ENCODE measurements at places on chromosomes 7 and 10.

GRCh38 chr10:43204042-43204942, 62.6 kb downstream of the RASGEF1A start:
- no peak for DNase-seq

- no peak for DNase-seq
Measured at GRCh38 chr7:515628-516027, 4.0 kb downstream of the PDGFA start.

DNA sequence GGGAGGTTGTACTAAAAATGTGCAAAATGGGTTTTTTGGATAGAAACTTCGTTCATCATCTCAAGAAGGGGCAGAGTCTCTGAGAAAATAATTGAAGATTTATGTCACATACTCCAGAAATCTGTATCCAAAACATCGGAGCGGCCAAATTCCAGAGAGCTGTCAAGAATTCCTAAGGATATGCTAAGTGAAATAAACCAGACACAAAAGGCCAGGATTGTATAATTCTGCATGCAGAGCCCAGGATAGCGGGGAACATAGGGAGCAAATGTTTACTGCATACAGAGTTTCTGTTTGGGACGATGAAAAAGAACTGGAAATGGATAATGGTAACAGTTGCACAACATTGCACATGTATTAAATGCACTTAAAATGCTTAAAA, 224.2 kb upstream of the AUTS2 start:
- DNase-seq = no peak

GRCh38 chr10:49235392-49235791, 47.2 kb upstream of the TMEM273 start:
- DNase-seq = no peak

GRCh38 chr7:146575903-146576302, 459.3 kb downstream of the CNTNAP2 start:
- no peak for DNase-seq

DNA sequence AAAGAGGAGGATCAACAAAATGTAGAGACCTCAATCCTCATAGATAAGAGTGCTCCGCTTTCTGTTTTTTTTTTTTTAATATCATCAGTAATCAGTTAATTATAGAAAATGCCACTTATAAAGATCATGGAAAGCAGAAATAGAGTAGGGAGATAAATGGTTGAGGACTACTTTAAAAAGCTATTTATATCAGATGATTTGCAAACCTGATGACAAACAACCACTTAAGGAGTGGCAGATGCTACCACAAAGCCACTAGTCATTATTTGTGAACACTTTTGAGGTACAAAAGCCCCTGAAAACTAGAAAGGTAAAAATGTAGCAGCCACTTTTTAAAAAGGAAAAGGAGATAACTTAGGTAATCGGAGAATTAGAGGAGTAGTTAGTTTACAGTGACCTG, 99.0 kb upstream of the CYP26C1 start:
- DNase-seq = no peak

GRCh38 chr10:72785409-72785808, 93.5 kb downstream of the MCU start:
- no peak for DNase-seq

DNA sequence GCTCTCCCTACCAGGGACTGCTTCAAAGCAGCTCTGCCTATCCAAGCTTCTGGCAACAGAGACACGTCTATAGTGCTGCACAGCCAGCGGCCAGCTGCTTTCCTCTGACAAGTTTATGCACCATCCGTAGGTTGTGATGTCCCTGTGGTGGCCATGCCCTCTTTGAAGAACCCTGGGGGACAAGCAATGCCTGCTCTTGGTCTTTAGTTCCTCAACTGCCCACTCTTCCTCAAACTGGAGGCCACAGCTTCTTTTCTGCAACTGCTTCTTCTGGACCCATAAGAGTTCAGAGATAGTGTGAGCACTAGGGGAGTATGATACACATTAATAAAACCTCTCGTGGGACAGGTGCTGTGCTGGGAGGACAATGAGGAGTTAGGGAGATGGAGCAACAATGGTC, 164.9 kb downstream of the ELMO1 start:
- no peak for DNase-seq

- DNase-seq = no peak
Measured at GRCh38 chr10:71188201-71188600, 24.2 kb upstream of the UNC5B start.

- no peak for DNase-seq
Measured at GRCh38 chr7:99324559-99324958, 1.1 kb upstream of the ARPC1A start.

DNA sequence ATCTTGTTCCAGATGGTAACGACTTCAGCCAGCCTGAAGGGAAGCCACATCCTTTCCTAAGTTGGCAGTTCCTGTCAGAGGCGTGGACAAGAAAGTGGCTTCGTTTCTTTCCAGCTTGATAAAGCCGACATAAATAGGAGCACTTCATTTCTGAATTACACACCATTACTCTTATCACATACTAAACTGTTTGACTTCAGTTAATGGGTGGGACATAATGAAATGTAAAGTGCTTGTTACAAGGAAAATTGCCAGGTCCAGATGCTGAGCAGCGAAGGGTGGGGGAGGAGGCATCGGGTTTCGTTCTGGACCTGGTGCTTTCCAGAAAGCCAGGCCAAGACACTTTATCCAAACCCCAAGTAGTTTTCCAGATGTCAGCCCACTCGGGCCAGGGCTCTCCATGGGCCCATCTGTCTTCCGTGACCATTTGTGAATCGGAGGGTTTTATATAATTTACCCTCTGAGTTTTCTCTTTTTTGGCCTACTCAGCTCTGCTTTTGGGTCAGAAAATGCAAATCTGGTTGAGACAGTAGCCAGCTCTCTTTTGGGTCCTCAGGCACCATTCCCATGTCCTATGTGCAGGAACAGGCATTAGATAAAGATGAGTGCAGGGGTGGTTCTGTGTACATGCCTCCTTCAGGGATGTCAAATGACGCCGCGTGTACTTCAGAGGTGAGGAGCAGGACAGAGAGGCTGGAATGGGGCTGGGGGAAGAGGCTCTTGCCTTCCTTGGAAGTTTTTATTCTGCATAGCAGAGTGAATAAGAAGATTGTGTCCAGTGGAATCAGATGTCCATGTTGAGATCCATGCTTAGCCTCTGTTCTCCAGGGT, 90.2 kb downstream of the TACC2 start:
- no peak for DNase-seq

GRCh38 chr10:74525885-74526284, 300.5 kb upstream of the KAT6B start:
- no peak for DNase-seq

GRCh38 chr10:28996947-28997551, 291.8 kb upstream of the LYZL1 start:
- no peak for DNase-seq

DNA sequence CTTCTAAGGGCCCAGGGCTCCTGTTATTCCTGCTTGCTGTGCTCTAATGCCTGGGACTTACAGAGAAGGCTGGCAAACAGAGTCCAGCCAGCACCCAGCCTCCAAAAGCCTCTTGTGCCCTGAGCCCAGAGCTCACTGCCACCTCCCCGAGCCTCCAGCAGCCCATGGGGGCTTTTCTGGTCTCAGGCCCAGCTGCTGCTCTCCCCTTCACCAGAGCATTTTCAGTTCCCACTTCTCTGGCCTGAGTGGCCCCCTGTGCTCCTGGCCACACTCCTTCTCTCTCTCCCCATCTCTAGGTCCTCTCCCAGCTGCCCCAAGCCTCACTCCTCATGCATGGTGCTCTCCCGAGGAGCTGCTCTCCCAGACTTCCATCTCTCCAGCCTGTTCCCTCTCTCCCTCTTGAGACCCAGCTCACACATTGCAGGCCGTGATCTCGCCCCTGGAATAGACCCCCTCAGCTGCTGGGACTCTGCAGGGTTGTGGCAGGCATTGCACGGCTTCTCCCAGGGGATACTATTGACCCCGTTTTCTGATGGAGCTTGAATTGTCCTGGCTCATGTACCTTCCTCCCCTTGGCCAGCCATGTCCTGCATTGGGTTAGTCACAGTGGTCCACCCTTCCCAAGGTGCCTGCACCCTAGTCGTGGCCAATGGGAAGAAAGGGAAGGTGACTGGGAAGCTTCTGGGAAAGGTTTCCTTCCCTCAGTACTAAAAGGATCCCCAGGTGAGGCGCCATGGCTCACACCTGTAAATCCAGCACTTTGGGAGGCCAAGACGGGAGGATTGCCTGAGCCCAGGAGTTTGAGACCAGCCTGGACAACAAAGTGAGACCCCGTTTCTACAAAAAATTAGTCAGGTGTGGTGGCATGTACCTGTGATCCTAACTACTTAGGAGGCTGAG, 9.0 kb upstream of the RASSF4 start:
- no peak for DNase-seq

DNA sequence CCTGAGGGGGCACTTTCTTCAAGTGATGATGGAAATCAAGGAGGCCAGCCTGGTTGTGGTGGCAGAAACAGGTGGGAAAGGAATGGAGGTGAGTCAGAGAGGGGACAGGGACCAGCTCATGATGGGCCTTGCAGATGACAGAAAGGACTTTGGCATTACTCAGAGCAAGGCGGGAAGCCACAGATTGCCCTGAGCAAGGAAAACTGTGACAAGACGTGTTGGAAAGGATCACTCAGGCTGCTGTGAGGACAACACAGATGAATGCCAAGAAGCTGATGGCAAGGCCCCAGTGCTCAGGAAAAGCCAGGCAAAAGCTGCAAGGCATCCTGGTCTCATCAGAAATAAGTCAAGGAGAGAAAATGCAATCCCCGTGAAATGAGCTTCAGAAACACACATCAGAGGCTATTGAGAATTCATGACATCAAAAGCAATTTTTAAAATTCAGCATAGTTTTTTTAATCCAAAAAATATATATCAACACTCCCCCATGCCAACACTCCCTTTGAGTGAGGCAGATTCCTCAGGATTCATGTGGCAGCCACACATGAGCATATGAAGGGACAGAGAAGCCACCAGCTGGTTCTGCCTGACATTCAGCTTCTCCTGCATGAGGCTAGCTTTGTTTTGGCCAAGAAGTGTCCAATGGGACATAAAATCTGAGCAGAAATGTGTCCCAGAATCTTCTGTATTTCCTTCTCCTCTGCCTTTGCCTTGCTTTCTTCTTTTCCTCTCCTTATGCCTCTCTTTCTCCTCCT, 244.5 kb upstream of the MYO3A start:
- DNase-seq = no peak

GRCh38 chr10:60943316-60944057, 498 bp downstream of the RHOBTB1 start:
- no peak for DNase-seq

- no peak for DNase-seq
Measured at GRCh38 chr10:131533846-131534526, 222.5 kb upstream of the TCERG1L start.

GRCh38 chr7:111010798-111011197, 80.1 kb upstream of the LRRN3 start:
- DNase-seq = no peak

- DNase-seq = no peak
Measured at GRCh38 chr7:133428876-133429275, 176.0 kb downstream of the EXOC4 start.

DNA sequence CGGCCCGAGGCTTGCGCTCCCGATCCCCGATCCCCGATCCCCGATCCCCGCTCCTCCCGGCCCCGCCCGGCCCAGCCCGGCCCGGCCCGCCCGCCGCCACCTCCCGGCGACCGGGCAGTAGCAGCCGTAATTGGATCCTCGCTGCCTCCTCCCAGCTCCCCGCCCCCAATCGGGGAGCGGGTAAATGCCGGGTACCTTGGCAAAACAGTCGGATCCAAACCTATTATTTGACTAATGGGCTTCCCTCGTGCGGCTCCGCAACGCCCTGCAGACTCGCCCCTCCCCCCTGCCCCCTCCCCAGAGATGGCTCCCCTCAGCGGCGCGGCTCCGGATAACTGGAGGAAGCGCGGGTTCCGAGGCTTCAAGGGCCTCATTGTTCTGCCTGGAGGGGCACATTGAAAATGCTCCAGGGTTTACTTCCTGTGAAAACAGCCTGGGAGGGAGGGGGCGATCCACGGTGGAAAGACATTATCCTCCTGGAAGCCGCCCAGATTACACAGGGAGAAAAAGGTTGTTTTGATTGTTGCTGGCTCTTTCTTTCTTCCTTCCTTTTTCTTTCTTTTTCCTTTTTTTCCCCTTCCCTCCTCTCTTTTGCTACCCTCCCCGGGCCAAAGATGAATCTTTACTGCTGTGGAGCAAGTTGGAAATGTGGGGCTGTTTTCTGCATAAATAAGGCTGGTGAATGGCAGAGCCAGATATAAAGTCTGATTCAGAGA, 94.7 kb upstream of the ZMIZ1 start:
- DNase-seq = no peak

GRCh38 chr7:105337529-105337928, 51.2 kb downstream of the SRPK2 start:
- no peak for DNase-seq

- DNase-seq = no peak
Measured at GRCh38 chr10:77566236-77566635, 71.4 kb downstream of the KCNMA1 start.

All from esophagus squamous epithelium (tissue), 5 donors.